ENCODE measurements at places on chromosomes 3 and 15. TPM values are rescaled to one million over a fixed set of nuclear protein-coding genes. Genes with fewer than 3 reads are reported as not detected.

Gene ITIH1
- total RNA-seq: not detected

- ATAC-seq: no peak
Measured at GRCh38 chr3:133136114-133137041, 98.2 kb downstream of the TMEM108 start.

DNA sequence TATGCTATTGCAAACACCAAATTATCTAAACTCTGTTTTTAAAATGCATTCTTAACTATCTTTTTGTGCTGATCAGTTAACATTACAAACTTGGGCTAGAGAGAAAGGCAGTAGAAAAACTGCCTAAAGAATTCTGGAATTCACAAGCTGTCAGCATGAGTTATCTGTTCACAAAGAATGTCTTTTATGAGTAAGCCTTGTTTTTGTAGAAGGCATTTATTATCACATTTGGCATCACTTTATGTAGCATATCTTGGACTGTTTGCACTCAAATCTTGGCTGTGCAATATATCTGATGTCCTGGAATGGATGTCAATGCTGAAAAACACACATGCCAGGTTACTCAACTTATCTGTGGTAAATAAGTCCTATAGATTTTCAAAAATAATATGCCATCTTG, 15.5 kb upstream of the BCHE start:
- ATAC-seq: no peak

Gene NRROS
- 26.5 TPM for total RNA-seq

DNA sequence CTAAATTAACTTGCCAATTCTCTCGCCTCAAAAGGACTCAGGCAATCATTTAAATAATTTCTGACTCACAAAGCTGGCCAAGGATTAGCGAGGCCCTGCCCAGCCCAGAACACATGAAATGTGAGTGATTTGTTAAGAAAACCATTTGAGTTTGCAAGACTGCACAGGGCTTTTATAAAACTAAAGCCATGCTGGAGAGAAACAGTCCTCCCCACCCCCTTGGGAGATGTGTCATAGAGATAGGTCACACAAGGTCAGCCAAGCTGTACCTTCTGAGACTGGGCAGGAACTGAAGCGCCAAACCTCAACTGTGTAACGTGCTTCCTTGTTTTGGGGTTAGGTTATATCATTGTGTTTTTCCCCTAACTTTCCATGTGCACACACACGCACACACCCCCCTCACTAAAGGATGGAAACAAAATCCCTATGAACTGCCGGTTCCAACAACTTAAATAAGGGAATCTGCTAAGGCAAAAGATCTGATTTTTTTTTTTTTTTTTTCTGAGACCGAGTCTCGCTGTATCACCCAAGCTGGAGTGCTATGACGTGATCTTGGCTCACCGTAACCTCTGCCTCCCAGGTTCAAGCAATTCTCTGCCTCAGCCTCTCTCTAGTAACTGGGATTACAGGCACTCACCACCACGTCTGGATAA, 8.1 kb downstream of the SPATA12 start:
- ATAC-seq: peak; percentile 80

GRCh38 chr15:98758224-98758623, 109.9 kb downstream of the IGF1R start:
- ATAC-seq: no peak

Data from activated T-helper 17 cell treated with anti-CD3 and anti-CD28 coated beads, Interleukin-2, amount 50 U/mL, for 72 hours (primary cell).